ENCODE measurements at places on chromosomes 6 and 20.

DNA sequence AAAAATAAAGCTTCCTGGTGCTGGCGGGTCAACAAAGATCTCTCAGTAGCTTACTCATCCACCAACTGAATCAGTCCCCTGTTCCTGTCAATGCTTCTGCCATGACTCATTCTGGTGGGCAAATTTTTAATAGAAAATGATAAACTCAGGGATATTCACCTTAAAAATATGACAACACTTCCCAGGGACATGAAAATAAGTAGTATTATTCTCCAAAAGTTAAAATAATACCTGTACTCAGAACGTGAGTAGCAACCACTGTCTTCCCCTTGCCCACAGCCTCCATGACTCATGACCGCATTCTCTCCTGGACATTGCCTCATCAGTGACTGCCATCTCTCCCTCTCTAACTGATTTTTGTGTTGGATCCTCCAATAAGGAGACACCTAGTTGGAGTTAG, 552.3 kb downstream of the KIF16B start:
- DNase-seq: peak; percentile 9

DNA sequence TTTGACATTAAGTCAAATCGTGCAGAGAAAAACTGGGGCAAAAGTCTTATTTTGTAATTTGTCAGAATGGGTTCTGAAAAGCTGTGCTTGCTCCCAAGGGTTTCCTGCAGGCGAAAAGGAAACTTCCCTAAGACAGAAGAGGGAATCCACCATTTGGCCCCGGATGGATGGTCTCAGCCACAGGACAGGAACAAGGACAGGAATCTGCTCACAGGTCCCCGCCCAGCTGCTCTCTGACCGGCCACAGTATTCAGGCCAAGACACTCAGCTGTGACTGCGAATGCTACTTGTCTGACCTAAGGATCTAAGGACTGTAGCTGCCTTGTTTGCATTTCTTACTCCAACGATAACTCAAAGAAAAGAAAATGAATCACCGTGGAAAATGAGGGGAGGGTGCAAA, 197.0 kb downstream of the BMP7 start:
- DNase-seq: no peak

DNA sequence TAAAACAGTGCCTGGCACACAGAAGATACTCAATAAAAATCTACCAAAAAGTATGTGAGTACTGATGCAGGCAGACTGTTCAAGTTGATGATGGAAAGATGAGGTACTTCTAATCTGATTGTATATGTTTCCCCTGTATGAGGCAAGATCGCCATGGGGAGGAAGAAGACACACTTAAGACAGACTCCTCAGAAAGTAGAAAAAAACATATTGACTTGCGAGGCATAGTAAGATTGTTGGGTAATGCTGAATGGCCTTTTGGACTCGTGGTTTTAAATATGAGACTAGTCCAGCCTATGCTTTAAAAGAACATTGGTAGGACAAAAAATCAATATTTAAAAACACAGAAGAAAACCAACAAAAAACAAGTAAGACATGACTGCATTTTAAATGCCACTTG, 72.6 kb downstream of the SHPRH start:
- peak; percentile 30 for DNase-seq

DNA sequence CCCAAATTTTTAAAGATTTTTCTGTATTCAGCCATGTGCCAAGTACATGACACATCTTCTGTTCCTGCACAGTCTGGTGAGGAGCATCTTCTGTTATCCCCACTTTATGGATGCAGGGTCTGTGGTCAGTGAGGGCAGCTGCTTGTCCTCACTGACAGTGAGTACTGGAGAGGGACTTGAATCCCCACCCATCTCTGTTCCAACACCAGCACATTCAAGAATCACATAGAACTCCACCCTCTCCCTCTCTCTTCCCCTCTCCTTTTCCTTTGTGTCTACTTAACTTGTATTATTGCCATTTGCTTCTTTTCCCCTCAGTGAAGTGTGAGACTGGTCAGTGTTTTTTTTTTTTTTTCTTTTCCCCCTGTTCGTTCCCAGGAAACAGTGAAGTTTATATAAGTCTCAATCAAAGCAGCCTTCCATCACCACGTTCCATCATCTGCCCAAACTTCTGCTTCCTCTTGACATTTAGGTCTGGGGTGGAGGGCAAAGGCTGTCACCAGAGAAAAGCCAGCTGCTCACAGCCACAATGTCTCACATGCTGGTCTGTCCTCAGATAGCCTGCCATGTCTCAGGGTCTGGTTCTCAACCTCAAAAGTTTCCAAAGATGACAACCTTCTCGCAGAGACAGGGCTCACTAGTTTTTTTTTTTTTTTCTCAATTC, 110.0 kb upstream of the SSTR4 start:
- DNase-seq: no peak

- no peak for DNase-seq
Measured at GRCh38 chr6:15304337-15305042, 58.6 kb downstream of the JARID2 start.

GRCh38 chr6:123604067-123604466, 32.7 kb downstream of the TRDN start:
- no peak for DNase-seq

- peak; percentile 58 for DNase-seq
Measured at GRCh38 chr20:53763707-53764414, 170.2 kb upstream of the ZNF217 start.

DNA sequence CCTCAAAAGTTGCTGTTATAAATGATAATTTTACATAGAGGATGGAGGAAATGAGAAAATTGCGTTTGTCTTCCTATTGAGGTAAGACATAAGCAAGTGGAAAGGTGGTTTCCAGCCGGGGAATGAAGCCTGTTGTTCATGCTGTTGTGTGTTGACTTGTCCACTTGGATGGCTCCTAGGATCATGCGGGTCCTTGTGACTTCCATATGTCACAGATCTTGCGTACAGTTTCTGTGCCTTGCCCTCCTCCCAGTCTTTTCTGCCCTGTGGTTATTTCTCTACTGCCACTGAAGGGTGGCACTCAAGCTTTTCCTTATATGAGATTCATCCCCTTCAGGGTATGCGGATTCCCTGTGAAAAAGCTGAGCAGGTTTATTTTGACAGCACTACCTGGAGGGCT, 116.6 kb downstream of the CARMIL1 start:
- no peak for DNase-seq

GRCh38 chr6:36839749-36840431, 646 bp upstream of the CPNE5 start:
- no peak for DNase-seq

DNA sequence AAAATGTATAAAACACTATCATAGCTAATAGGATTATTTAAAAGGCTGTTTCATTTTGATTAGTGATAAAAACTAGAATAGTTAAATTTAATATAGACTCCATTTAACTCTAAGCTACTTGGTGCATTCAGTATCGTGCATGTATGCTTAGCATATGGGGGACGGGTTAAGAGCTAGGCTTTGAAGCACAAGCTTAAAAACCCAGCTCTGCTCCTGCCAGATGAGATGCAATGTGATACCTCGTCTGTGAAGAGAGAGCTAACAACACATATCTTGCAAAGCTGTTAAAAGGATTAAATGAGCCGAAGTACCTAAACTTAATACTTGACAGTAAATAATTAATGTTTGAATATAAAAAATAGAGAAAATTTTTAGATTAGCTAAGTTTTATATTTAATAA, 42.2 kb downstream of the DTNBP1 start:
- DNase-seq: no peak

DNA sequence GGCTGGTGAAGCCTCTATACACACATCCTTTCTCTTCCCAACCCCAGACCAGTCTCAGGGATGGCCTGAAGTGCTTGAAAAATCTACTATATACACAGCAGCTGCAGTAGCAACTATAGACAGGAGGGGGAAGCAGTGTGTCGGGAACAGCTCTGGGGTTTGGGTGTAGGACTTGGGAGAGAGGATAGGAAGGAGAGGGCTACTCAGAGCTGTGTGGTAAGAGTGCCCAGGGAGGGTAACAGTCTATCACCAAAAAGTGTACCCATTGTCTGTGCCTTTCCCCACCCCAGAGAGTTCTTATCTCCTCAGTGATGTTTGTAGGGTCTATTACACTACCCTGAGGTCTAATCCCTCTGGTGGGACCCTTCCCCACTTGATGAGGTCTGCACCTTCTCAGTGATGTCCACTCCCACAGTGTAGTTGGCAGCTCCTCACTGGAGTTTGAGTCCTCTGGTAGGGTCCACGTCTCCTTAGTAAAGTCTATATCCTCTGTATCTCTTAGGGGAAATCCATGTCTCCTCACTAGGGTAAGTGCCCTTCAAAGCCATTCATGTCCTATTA, 1.5 kb upstream of the GGT7 start:
- DNase-seq: peak; percentile 87

- no peak for DNase-seq
Measured at GRCh38 chr6:158667360-158667981, 17.6 kb downstream of the SYTL3 start.

DNA sequence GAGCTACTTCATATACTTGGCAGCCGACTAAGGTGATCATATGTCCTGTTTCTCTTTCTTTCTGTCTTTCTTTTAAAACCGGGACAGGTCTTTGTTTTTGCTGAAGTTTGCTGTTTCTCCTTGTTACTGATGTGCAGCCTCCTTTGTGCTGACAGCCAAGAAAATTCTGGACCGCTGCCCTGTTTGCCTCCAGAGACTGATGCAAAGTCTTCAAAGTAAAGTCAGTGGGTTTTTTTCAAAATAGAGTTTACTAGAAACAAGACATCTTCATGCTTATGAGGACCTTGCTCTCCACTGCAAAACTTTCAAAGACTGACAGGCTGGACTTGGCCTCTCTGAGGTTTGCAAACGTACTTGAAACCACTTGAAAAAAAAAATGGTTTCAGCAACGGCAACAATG, 510.5 kb upstream of the MAP3K7 start:
- no peak for DNase-seq

- DNase-seq: no peak
Measured at GRCh38 chr6:43453831-43454230, 1.5 kb downstream of the DLK2 start.

DNA sequence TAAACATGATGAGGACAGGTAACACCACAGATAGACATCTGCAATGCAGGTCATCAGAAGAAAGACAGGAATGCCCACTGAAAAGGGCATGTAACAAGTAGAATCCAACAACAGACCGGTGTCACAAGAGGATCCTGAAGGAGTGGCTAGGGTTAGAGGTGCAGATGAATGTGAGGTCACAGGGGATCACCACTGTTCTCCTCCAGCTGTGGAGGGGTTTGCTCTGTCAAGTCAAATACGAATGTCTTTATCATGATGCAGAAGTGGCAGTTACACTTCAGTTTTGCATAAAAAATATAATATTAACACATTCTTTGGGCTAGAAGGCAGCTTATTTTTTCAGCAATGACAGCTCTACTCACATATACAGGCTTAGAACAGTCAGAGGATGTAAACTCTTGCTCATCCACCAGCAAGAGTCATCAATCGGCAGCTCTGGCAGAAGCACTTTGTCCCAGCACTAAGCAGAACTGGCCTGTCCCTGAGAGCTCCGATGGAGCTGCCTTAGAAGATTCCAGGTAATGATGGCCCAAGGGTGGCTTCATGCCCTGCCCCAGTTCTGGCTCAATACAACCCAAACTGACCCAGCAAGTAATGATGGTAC, 130.4 kb upstream of the TRAF3IP2 start:
- no peak for DNase-seq

DNA sequence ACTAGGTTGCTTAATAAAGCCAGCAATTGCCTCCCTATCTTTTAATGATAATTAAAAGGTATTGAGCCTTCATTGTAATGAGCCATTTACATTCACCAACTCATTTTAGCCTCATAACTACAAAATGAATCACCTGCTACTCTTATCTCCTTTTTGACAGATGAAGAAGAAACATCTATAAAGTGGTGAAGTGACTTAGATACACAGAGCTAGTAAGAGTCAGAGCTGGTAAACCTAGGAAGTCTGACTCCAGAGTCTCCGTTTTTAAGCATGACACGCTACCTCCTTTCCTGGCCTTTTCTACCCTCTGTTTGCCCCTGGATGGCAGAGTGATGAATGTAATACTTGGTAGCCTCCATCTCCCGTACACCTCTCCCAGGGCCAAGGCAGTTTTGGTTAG, 93.5 kb downstream of the SPTLC3 start:
- no peak for DNase-seq

GRCh38 chr6:49332781-49333180, 130.3 kb downstream of the MMUT start:
- DNase-seq: no peak

- DNase-seq: peak; percentile 71
Measured at GRCh38 chr6:21593927-21594415, 420 bp downstream of the SOX4 start.

GRCh38 chr6:117138920-117139319, 126.4 kb upstream of the VGLL2 start:
- DNase-seq: no peak

DNA sequence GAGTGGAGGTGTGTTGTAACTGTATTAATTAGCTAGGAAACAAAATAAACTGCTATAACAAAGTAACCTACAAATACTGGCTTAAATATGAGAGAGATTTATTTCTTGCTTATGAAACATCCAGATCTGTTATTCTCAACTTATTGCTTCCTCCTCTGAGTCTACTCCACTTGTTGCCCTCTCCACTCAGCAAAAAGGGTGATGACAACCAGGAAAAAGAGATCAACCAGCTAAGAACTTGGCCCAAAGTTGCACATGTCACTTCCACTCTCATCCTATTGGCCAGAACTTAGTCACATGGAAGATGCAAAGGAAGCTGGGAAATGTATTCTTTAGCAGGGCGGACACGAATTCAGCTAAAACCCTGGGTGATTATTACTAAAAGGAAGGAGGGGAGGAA, 5.2 kb upstream of the TP53RK start:
- peak; percentile 53 for DNase-seq

DNA sequence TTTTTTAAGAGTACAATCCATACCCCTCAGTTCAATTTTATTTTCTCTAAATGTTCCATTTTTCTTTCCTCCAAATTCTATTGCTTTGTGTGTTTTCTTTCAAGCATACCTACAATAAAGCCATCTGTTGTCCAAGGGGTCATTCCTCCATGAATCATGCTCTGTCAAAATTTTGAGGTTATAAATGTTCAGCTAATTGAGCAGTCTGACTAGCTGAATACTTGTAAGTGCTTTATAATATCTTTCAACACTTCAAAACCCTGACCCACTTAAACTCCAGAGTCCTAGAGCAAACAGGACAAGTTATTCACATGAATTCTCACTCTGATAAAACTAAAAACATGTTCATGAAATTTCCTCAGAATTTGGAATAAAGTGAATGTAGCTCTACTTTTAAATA, 33.4 kb upstream of the EYA4 start:
- DNase-seq: no peak

- no peak for DNase-seq
Measured at GRCh38 chr6:34226731-34227586, 9.7 kb upstream of the HMGA1 start.

DNA sequence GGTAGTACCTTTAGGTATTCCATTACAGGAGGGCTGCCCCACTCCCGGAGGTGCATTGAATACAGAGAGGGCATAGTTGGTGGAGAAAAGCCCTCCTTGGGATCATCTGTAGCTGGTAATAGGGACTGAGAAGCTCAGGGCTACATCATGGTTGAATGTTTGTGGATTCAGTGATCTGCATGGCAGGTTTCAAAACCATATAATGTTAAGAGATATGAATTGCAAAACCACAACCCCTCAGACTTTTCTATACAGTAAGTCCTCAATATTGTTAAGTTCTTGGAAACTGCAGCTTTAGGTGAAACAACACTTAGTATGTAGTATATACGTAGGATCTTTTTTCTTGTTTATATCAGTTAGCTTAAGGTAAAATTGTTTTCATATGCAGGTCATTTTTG, 11.3 kb downstream of the TULP4 start:
- DNase-seq: no peak

GRCh38 chr6:25882051-25882496, 8.0 kb upstream of the SLC17A3 start:
- DNase-seq: no peak

Measured in AG10803 (cell line).